ENCODE measurements at places on chromosomes 3 and 15.
A peak's percentile ranks its signal among the peaks of the same experiment; 100 is the strongest.

- H3K36me3 ChIP-seq, result no peaks in the 10 kb centered on the region
- DNase-seq, result no peak
- H3K4me1 ChIP-seq, result peaks cover 5% of the 10 kb centered on the region
- H3K4me3 ChIP-seq, result no peak overlapping the region
- no peak overlapping the region for H3K27ac ChIP-seq
These were observed 340.4 kb upstream of the KCNMB2 start for GRCh38 chr3:178195824-178196223.

DNA sequence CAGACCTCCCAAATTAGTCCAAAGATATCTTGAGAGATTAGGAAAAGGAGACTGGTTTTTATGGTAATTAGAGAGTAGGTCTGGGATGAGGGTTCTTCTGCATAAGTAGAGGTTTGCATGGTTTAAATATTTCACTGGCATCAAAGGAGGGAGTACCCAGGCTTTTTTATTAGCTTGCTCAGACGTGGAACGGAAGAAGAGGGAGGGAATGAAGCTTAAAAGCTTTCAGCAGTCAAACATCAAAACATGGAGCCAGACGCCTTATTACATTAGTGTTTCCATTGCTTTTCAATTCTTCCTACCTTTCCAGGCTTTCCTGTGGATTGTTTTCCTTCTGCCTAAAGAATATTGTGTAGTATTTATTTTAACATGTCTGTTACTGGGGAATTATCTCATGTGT is 342.1 kb upstream of the SOX2 start:
- H3K4me1 ChIP-seq, result no peaks in the 10 kb centered on the region
- DNase-seq, result no peak
- H3K27me3 ChIP-seq, result no peaks in the 10 kb centered on the region
- H3K27ac ChIP-seq, result no peak overlapping the region
- no peak overlapping the region for H3K4me3 ChIP-seq
- no peaks in the 10 kb centered on the region for H3K36me3 ChIP-seq

DNA sequence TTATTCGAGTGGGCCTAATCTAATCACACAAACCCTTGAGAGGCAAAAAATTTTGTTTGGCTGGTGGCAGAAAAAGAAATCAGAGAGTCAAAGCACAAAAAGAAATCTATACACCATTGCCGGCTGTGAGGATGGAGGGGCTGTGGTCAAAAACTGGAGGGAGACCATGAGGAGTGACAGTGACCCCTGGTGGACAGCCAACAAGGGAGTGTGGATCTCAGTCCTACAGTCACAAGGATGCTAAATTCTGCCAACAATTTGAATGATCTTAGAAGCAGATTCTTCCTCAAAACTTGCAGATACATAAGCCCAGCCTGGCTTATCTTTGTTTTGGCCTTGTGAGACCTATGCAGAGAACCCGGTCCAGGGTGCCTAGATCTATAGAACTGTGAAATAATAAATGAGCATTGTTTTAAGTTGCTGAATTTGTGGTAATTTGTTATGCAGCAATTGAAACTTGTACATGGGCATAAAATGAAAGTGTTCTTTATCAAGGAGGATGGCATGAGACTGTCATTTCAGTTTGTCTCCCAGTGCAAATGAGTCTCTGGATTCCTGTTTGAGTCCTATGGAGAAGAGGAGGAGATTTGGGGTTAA is 103.0 kb upstream of the ARHGEF26 start:
- no peaks in the 10 kb centered on the region for H3K36me3 ChIP-seq
- no peak overlapping the region for H3K27ac ChIP-seq
- H3K4me3 ChIP-seq, result no peak overlapping the region
- peak; percentile 23 for DNase-seq

DNA sequence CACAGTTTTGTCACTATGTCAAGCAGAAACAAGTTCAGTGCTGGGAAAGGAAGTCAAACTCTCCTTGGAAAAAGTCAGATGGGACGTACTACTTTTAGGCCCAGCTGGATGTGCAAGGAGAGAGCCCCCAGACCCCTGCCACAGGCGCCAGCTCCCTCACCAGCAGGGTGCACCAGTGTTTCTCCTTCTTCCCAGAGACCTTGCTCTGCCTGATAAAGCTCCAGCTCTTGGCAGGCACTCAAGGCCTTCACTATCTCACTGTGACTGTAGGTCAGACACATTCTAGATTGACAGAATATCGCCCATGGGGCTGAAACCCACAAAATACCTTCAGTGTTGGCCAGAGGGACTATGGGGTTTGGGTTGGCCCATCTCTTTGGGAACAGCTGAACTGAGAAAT is 54.8 kb upstream of the CHRNB4 start:
- no peak for DNase-seq
- no peak overlapping the region for H3K27ac ChIP-seq
- H3K27me3 ChIP-seq, result peaks cover 1% of the 10 kb centered on the region
- H3K36me3 ChIP-seq, result no peaks in the 10 kb centered on the region
